ENCODE measurements at places on chromosomes 7 and 10.

DNA sequence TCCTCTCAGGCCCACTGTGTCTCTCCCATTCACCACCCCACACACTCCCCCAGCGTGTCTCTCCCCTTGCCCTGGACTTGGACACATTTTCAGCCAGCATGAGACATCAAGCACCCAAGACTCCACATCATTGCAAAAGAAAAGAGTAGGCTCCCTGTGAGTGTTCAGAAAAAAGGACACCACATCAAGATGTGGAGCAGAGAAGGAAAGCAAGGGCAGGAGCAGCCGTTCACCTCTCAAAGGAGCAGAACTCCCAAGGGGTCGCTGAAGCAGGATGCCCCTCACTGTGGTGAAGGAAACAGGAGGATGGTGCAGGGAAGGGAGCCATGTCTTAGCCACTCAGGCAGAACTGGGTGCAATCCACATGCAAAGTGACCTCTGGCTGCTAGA, 89.9 kb upstream of the MACROH2A2 start:
- no peak for DNase-seq

DNA sequence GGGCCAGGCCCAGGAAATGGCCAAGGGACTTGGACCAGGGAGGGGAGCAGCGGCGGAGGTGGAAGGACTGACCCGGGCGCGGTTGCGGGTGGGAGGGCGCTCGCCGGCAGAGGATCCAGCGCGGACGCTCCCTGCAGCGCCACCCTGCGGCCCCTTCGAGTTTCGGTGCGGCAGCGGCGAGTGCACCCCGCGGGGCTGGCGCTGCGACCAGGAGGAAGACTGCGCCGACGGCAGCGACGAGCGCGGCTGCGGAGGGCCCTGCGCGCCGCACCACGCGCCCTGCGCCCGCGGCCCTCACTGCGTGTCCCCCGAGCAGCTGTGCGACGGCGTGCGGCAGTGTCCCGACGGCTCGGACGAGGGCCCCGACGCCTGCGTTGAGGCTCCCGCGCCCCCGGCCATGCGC, 16.8 kb upstream of the ZNF467 start:
- DNase-seq, result no peak

DNA sequence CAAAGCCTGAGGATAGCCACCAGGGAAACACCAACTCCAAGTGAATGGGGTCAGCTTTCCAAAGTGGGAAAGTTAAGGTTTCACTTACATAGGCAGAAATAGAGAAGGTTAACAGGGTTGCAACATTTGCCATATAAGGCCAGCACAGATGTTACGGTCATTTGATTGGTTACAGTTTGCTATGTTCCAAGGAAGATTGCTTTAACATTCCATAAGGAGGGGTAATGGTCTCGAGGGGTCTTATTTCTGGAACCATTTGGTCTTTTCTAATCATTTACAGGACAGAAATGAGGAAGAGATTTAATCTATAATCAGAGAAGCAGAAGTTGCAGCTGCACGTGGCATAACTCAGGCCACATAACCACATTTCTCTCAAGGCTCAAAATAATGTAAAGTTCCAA, 679.4 kb upstream of the C7orf33 start:
- DNase-seq, result no peak

GRCh38 chr7:66095010-66095409, 19.4 kb downstream of the ASL start:
- DNase-seq, result no peak

DNA sequence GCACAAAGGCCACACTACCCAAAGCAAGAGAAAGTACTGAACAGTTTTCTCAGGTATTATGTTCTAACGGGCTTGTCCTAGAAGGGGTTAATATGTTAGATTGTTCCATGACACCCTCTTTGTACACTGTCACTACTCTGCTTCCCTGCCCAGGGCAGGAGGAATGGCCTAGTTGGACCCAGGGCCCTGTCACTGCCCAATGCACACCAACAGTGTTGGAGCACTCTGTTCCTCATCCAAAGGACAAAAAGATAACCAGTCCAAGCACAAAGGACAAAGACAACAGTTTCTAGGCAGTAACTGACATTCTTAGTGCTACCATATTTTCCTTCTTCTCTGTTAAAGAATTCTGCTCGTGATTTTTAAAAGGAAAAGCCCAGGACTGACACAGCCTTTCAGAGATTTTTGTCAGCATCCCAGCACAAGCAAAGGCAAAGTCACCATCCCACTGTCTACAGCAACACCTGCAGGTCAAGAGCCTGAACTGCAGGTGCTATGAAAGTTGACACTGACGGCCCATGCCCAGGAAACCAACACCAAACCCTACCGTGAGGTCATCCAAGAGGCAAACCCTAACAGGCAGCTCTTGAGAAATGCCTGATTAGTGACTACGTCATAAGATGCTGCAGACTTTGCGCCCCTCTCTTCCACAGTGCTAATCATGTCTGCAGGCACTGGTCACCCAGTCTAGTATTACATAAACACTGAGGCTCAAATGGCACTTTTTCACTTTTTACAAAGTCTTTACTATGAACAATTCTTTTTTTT, 13.2 kb downstream of the NUDCD3 start:
- peak; percentile 58 for DNase-seq

DNA sequence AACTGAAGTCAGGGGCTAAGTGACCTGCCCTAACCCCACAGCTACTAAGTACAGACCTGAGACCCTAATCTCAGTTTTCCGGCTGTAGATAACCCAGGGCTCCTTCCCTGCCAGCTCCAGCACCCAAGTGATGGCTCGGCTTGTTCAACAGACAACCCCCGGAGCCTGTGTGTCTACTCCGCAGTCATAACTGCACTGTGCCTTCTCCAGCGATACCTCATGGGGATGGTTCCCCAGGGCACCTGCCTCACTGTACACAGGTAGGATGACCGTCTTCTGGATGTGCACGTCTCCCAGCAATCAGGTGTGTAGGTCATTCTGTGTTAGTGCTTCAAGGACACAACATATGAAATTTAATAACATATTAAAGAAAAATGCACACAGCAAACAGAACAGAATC, 37.1 kb downstream of the CPXM2 start:
- DNase-seq, result no peak

DNA sequence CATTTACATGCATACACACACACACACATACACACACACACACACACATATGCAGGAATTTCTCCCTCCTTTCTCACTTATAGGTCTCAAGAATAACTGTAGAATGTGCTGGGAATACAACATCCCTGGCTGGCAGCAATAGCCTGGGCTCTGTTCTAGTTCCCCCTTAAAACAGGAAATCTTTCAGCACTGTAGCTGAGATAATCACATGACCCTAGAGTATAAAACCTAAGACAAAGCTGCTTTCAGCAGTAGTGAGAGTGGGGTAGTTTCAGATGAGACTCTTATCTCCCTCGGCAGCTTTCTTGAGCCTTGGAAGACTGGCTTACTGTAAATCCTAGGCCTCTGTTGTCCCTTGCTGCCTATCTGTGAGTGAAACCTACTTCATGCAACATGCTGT, 137.4 kb upstream of the AKR1E2 start:
- DNase-seq, result no peak

- DNase-seq, result no peak
Observed at GRCh38 chr7:157495177-157495553, 158.4 kb downstream of the DNAJB6 start.

GRCh38 chr7:99562832-99563231, 4.4 kb downstream of the ZNF655 start:
- DNase-seq, result no peak

DNA sequence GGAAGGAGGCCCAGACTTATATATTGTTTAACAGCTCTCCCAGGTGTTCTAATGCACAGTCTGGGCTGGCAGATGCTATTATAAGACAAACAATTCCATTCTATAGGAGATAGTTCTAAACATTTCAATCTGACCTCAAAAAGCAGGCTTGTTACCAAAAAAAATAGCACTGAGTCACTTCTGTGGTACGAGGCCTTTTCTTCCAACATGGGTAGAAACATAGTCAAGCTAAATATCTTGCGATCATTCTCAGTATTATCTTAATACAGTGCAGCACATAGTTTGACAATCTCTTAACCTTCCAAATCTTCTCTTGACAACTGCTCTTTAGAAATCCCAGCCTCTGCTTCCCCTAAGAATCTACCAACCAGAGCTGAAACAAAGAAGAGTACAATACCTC, 46.6 kb upstream of the MKX start:
- DNase-seq, result no peak

All from amygdala (tissue), 56 donors.